Muscle of leg (tissue), 16 donors: ENCODE measurements at places on chromosomes 2 and 18. TPM values are rescaled to one million over a fixed set of nuclear protein-coding genes. Genes with fewer than 3 reads are reported as not detected.

The MYOM1 gene
- polyA plus RNA-seq: 771 TPM

The TSGA10 gene
- 1.9 TPM for polyA plus RNA-seq

The SOX11 gene
- polyA plus RNA-seq: 28.8 TPM

The CAPN14 gene
- 0.08 TPM for polyA plus RNA-seq

The PROM2 gene
- polyA plus RNA-seq: 1.7 TPM

The OSR1 gene
- polyA plus RNA-seq: 17.5 TPM
